ENCODE measurements at places on chromosomes 1 and 21.

- no peak for DNase-seq
These were observed 3.0 kb upstream of the PDC start for GRCh38 chr1:186463926-186464325.

DNA sequence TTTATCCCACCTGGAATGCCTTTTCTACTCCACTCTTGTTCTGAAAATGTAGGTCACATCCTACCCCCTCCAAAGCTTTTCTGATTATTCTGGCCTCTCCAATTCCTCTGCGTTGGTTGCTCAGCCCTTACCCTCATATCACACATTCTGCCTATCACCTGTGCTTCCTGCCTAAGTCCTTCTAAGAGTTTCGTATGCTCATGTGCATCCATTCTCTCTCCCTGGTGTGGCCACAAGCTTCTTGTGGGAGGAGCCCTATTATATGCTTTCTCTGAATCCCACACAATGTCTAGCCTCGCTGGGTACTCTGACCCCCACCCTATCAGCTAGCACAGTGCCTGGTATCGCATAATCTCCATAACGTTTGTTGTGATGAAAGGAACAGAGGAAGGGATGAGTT lies 54.2 kb downstream of the CD58 start:
- DNase-seq = no peak

GRCh38 chr1:40842207-40842606 lies 20.0 kb downstream of the CITED4 start:
- DNase-seq = no peak

- no peak for DNase-seq
These were observed 77.7 kb upstream of the TMEM51 start for GRCh38 chr1:15075817-15076216.

DNA sequence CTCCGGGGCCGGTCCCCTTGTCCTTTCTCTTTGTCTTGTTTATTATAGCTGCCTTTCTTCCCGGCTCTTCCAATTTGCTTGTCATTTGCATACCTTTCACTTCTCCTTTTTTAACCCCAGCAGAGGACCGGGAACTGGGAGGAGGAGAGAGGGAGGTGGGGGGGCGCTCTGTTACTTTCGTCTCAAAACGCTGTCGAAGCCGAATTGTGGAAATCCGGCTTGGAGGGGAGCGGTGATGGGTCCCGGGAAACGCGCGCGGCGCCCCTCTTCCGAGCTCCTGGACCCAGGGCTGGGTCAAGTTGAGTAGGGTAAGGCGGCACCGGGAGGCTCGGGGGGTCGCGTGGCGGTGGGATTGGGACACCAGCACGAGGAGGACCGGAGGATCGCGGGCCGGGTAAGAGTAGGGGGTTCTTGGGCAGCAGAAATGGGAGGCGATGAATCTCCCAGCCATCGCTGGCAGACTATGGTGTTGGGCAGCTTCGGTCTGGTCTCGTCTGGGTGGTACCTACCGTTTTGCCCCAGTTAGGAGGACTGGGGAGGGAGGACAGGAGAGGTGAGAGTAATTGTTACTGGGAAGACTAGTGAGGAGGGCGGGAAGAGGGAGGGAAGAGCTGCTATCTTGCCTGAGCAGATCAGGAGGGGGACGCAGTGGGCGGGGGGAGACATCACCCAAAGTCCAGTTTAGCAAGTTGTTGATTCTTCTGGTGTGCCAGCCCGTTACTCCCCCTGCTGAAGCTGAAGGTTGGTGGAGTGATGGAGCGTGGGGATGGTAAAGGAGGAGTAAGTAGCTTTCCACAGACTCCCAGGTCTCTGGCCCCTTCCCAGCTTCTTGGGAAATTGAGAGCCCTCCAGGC lies 1.5 kb downstream of the PROX1 start:
- DNase-seq = no peak

GRCh38 chr1:227219715-227220292 lies 98.5 kb downstream of the CDC42BPA start:
- DNase-seq = no peak

DNA sequence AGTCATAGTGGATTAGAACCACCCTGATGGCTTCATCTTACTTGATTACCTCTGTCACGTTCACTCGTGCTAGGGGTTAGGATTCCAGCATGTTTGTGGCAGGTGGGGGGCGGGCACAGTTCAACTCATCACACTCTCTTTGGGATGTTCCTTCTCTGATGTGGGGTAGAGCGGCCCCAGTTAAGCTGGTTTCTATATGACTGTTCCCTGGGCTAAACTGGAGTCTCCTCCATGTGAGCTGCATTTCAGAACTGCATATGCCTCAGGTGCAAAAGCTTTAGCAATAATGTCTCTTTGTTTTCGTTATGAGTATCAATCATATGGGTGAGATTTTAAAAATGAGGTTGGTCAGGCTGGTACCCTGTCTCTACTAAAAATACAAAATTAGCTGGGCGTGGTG lies 393.2 kb downstream of the RPS6KC1 start:
- no peak for DNase-seq

DNA sequence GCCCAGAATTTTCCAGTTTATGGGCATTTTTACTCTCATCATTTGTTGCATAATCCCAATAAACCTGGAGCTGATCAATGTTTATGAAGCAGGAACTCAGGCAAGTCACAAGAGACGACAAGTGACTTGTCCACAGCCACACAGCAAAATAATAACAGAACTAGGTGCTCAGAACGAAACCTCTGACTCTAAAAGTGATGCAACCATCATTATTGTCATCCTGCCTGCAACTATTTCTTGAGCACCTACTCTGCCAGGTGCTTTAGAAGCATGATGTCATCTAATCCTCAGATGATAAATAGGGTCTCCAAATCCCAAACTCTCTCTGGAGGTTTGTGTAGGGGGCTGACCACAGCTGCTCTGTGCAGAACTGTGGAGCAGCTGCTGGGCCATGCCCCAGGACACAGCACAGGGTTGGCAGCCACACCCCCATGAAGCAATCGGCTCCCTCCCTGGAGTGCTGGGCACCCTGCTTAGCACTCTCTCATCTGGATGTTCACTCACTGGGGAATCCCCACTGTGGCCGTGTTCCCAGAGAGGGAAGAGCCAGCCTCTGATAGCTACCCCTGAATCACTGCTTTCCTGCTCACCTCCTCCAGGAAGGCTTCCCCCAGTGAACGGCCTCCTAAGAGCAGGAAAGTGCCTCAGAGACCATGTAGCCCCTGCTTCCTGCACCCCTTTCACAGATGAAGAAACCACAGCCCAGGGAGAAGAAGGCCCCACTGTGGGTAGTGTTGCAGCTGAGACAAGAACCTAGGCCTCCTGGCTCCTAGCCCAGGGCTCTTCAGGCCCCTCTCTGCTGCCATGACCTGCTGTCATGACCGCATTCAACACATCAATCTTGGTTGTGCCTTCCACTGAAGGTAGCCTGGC lies 2.1 kb downstream of the TTC22 start:
- no peak for DNase-seq

Measured in lung microvascular endothelial cell (primary cell).